ENCODE measurements at places on chromosomes 4 and X.

DNA sequence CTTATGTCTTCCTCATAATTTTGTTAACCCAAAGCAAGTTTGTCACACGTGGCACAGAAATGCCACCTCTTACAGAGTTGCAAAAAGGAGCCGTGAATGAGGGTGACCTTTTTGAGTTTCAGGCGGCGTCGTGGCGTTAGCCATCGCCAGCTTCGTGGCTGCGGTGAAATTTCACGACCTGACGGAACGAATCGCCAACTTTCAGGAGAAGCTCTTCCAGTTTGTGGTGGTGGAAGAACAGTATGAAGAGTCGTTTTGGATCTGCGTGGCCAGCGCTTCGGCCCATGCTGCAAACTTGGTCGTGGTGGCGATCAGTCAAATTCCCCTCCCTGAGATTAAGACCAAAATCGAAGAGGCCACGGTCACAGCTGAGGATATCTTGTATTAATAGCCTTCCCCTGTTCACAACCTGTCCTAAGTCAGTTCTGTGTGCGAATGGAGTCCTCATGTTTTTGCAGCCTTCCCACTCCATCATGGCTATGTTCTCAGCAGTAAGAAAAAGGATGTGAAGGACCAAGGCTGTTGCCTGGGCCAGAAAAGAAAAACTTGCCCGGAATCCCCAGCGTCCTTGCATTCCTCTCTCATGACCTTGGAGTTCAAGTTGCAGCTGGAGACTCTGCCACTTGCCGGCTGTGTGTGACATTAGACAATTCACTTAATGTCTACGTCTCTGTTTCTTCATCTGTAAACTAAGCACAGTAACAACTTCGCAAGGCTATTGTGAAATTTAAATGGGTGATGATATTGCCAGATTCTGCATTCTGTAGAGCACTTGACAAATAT, 11.9 kb downstream of the CLRN2 start:
- H3K27me3 ChIP-seq: no peaks in the 10 kb centered on the region
- H3K4me3 ChIP-seq: no peak overlapping the region
- H3K27ac ChIP-seq: no peak overlapping the region
- no peaks in the 10 kb centered on the region for H3K4me1 ChIP-seq
- DNase-seq: no peak

DNA sequence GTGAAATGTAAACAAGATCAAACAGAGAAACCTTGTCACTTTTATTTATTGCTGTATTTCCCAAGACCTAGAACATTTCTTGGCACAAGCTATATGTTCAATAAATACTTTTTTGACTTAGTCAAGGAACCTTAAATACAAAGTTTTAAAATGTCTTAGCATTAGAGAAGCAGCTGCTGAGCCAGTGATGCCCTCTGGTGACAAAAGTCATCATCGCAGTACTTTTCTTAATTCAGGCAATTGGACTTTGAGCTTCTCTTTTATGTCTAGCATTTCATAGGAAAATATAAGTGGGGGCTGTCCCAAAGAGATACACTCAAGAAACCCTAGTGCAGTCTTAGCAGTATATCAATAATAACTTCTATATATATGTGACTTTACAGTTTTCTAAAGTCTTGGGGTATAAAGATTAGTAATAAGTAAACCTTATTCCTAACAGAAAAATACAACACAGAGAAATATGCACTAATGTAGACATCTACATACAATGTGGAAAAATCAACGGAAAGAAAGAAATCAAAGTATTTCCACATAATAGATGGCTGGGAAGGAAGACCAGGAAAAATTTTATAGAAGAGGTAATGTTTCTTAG, 118.4 kb downstream of the DTHD1 start:
- no peaks in the 10 kb centered on the region for H3K27me3 ChIP-seq
- H3K36me3 ChIP-seq: no peaks in the 10 kb centered on the region
- peak; percentile 12 for DNase-seq
- no peaks in the 10 kb centered on the region for H3K4me1 ChIP-seq
- no peak overlapping the region for H3K4me3 ChIP-seq

- no peak for DNase-seq
- no peak overlapping the region for H3K4me3 ChIP-seq
- no peak overlapping the region for H3K27ac ChIP-seq
- H3K4me1 ChIP-seq: peaks cover 27% of the 10 kb centered on the region
- H3K27me3 ChIP-seq: no peaks in the 10 kb centered on the region
These were observed 39.7 kb upstream of the PARM1 start for GRCh38 chr4:74893171-74893570.

DNA sequence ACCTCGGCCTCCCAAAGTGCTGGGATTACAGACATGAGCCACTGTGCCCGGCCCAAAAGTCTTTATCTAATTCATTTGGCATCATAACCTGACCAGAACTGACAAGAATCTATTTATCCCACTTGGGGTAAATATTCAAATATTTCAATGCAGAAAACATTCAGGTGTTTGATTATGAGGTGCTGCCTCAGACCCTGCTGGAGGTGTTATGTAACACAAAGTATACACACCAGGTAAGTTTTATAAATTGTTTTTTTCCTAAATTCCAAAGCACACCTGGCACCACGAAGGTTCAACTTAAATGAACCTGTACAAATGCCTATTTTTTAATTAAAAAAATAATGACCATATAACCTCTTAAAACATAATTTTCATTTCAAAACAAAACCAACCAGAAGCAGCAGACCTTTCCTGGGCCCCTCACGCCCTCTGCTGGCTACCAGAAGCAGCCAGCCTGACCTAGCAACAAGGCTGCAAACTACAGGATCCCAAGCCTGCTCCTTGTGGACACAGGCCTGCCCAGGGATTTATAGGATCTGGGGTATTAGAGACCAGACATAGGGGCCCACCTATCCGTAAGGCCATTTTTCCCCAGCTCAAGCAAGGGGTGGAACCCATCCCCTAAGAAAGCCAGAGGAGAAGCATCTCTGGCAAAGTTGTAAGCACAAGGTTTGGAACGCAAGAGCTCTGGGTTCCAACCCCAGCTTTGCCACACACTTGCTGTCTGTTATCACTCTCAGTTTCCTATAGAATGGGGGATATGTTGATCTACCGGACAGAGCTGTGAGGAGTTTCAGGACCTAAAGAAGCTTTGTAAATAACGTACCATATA, 11.7 kb downstream of the OTUD5 start:
- no peaks in the 10 kb centered on the region for H3K27me3 ChIP-seq

- H3K4me3 ChIP-seq: peak within 1 kb of the TSS; percentile 64
- peak; percentile 58 for DNase-seq
- peaks cover 31% of the 10 kb centered on the region for H3K4me1 ChIP-seq
- no peaks in the 10 kb centered on the region for H3K27me3 ChIP-seq
These were observed at the start of gene CLCN4 for GRCh38 chrX:10156199-10157031. TSS of gene CLCN4 (plus strand) at chrX:10156975. CDS start at chrX:10185033, 28,058 bp downstream.

DNA sequence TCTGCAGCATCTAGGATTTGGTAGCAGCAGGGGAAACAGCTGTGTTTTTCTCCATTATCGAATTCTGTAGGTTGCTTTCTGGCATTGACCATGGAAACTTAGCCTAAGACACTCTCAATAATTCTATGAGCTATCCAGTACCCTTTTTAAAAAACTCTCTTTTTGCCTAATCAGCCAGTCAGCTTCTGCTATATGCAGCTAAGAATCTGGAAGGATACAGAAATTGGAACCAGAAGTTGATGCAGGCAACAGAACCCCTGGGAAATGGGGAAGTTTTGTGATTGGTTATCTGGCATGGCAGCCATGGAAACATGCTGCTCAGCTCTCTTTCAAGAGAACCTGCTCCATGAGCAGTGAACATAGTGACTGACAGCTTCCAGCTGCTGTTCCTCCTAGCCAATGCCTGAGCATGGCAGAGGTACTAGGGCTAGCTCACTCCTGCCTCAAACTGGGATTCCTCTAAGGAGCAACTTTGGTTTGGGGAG, 417.6 kb upstream of the MAOA start:
- no peak for DNase-seq
- H3K36me3 ChIP-seq: no peaks in the 10 kb centered on the region
- H3K4me3 ChIP-seq: no peak overlapping the region
- H3K27ac ChIP-seq: no peak overlapping the region
- no peaks in the 10 kb centered on the region for H3K27me3 ChIP-seq

Data from WTC11 (cell line).